ENCODE measurements at places on chromosomes 5 and 9. TPM values are rescaled to one million over a fixed set of nuclear protein-coding genes. Genes with fewer than 3 reads are reported as not detected.

The NUTM2F gene
- not detected for total RNA-seq

The TLR4 gene
- total RNA-seq: 8.9 TPM

The MRPL50 gene
- 17.2 TPM for total RNA-seq

The PCDHGB2 gene
- total RNA-seq: 2.1 TPM

The ROPN1L gene
- total RNA-seq: not detected

The TMED7 gene
- 50.1 TPM for total RNA-seq

The DMRTA1 gene
- total RNA-seq: 0.52 TPM

The TEX53 gene
- not detected for total RNA-seq
